ENCODE measurements at places on chromosomes 3 and 15.

DNA sequence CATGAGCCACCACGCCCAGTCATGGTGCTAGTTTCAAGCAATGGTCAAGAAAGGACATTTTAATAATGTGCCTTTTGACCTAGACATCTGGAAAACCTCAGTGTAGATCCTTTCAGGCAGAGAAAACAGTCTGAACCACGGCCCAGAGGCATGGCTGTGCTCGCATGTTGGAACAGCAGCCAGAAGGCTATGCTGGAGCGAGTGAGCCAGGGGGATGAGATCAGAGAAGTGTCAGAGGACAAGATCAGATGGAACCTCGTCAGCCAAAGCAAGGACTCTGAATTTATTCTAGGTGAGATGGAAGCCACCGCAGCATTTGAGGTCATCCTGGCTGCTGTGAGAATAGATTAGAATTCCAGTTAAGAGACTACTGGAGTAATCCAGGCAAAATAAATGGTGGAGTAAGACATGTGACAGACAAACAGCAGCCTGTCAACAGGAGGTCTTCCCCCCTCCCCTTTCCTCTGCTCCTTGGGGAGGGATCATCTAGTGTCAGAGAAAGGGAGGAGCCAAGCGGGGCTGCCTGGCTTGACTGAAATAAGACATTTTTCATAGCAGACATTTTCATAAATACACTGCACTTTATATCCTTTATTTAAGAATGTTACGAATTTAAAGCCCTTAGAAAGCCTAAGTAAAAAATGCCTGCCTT is 40.4 kb upstream of the ACKR4 start:
- DNase-seq: no peak

- no peak for DNase-seq
Observed at GRCh38 chr3:150825192-150825915, 62.4 kb upstream of the SIAH2 start.

GRCh38 chr3:16551342-16551976 is 38.0 kb upstream of the RFTN1 start:
- DNase-seq: no peak

DNA sequence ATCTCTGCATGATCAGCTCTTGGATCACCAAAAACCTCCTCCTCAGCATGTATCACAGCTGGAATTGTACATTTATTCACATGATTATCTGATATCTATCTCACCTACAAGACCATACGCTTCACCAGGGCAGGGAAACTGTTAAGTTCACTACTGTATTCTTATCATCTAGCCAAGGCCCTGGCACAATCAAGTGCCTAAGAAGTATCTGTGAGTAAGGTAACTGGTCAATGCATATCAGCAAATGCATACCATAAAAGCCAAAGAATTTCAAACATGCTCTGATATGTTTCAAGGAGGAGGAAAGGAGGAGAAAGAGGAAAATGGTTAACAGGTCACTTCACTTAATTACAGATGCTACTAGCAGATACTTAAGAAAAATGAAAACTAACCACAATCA is 158.4 kb downstream of the LIPC start:
- no peak for DNase-seq

GRCh38 chr15:23372284-23372683 is 17.7 kb downstream of the GOLGA8S start:
- DNase-seq: no peak

GRCh38 chr3:52367891-52368880 is 52.1 kb downstream of the DNAH1 start:
- no peak for DNase-seq

- no peak for DNase-seq
Observed at GRCh38 chr3:50610992-50611463, 546 bp downstream of the CISH start.

DNA sequence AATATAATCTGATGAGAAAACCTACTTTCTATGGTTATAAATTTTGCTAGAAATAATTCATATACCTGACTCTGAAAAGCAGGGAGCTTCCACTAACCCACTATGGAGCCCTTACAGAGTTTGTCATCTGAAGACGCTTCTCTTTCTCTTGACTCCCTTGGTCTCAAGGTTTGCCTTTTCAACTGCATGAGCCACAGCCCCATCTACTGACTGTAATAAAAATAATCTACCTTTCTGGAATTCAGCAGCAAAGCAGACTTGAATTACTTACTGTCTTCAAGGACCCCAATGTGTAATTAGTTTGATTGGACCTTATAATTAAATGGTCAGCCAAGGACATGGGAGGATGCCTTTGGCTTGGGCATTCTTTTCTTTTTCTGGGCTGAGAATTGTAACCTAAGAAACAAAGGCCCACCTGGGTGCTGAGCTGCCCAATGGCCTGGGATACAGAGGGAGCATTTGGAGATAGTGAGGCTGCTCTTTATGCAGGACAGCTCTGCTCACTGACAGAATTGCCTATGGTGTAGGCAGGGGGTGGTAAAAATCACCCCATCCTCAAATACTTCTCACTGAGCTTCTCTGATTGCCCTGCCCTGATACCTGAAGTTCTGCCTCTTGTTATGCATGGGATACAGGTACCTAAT is 178.6 kb upstream of the TRIM42 start:
- no peak for DNase-seq

GRCh38 chr3:129526121-129526900 is 2.1 kb upstream of the RHO start:
- DNase-seq: no peak

DNA sequence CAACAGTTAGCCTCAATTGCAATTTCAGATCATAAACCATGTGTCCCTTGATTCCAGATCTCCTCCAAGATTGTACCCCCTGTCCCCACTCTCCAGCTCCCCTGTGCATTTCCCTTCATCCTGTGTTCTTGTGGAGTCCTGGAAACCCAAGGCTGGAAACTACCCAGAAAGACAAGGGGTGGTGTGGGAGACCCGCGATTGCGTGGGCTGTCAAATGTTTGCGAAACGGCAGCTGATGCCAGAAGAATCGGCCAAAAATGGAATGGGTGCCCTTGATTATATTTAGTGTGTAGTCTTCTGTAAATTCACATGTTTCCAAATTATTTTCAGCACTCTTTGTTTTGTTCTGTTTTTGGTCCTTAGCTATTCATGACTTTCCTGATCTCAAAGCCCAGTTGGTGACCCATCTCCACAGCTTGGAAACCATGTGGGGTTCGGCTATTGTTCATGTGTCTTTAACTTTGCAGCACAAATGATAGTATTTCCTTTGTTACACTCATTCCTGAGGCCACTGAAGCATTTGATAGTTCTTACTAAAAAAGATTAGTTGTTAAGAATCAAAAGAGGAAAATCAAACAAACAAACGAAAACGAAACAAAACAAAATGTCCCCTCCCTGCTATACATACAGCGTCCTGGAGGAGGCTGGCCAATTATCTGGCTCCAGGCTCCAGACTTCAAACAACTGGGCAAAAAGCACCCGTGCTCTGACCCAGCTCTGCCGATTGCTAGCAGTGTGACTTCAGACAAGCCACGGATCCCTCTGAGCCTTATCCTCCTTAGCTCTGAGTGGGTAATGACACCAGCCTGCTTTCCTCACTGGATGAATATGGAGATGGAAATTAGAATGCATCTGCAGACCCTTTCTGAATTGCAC is 120.9 kb downstream of the CACNA2D3 start:
- DNase-seq: no peak

- DNase-seq: no peak
Observed at GRCh38 chr15:49343546-49343945, 79.5 kb upstream of the FGF7 start.

DNA sequence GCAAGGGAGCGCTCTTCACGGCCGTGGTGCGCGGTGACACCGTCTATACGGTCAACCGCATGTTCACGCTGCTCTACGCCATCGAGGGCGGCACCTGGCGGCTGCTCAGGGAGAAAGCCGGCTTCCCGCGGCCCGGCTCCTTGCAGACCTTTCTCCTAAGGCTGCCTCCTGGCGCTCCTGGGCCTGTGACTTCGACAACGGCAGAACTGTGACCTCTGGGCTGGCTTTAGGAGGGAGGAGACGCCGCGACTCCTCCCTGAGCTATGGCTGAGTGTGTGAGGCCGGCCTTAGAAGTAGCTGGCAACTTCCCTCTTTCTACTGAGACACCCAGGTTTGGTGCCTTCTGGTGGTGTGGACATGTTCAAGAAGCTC is 1.4 kb downstream of the KBTBD13 start:
- DNase-seq: no peak

GRCh38 chr3:171875923-171876412 is 32.8 kb downstream of the TMEM212 start:
- no peak for DNase-seq

DNA sequence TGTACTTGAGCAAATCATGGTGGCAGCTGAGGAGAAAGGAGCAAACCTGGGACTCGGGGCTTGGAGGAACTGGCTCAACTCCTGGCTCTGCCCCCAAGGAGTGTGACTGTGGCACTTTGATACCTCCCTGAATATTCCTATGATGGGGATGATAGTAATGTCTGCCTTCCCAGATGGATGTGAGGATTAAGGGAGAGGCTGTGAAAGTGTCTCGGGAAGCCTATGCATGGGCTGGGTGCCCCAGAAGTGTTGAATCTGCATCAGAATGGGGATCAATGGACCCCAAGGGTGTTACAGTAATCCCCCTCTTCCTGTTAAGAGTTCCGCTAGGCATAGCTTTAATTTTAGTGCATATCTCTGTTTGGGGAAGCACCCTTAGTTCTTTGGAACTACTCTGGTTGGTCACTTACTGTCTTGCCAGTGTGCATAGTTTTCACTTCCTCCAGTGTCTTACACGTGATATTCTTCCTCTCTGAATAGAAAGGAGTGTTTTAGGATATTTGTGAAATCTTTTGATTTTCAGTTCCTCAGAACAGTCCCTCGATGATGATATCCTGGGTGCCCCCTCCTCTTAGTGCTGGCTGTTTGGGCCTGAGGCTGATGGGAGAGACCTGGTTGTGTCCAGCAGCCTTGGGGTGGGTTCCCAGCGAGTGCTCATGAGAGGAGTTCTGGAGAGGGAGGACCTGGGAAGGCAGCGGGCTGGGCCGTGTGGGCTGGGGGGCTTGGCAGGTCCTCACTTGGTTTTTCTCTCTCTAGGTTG is 97.5 kb downstream of the CHDH start:
- no peak for DNase-seq

- no peak for DNase-seq
Observed at GRCh38 chr15:34693053-34693744, 61.6 kb downstream of the GJD2 start.

- no peak for DNase-seq
Observed at GRCh38 chr3:88703501-88704059, 403.8 kb upstream of the EPHA3 start.

DNA sequence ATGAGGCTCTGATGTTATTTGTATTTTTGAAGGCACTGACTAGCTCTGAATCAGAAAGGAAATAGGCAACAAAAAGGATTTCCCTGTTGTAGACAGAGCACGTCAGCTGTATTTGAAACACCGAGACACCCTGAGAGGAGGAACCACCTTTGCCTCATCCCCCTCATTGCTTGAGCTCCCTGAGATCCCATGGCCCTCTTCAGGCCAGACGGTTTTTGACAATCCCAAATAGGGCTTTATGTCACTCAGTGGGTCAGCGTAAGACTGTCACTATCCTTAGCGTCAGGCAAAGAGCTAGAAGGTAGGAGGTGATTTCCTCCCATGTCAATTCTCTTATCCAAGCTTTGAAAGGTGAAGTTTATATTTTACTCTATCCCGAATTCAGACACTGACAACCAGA is 254.3 kb downstream of the ZNF621 start:
- DNase-seq: no peak

Data from HFF-Myc (cell line).